ENCODE measurements at places on chromosomes 4 and X.

- DNase-seq: no peak
Observed at GRCh38 chr4:651884-652642, 22.0 kb downstream of the ATP5ME start.

- no peak for DNase-seq
Observed at GRCh38 chr4:173293663-173294062, 40.5 kb downstream of the HMGB2 start.

DNA sequence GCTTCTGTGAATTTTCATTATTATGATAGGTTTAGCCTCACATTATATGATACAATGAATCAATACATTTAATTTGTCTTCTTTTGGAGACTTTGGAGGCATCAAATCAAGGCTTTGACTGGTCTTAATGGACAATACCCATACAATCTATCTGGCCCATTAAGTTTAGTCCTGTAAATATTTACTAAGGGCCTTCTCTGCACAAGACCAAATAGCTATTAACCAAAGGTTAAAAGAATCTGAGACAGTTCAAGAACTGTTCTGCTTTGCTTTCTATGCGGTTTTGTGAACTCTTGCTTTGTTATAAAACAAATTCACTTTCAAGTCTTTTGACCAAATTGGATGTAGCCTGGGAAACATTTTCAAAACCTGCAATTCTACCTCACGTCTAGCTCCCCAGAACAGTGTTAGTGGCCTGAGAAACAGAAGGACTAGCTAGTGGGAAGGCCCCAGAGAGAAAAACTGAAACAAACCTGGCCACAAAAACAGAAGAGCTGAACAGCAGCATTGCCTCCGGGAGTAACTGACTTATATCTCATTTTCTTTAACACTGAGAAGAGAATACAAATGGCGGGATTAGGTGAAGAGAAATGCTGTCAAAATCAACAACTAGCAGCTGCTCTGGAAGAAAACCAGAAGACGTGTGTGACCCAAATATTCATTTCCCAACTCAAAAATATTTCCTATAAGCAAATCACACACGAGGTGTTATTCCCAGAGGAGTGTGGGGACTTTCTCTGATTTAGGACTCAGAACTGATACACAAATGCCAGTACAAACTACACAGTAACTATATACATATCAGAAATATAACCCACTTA is 548 bp downstream of the TLR1 start:
- peak; percentile 81 for DNase-seq

DNA sequence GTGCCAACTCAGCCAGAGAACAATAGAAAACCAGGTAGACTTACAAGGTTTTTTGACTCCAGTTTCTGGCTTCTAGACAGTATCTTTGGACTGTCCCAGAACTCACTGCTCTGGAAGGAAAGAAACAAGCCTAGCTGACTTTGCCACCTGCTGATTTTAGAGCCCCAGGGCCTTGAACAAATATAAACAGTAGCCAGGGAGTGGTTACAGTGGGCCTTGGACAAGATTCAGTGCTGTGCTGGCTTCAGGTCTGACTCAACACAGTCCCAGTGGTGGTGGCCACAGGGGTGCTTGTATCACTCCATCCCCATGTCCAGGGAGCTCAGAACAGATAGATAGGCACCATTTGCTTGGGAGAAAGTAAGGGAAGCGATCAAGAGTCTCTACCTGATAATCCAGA is 694.1 kb upstream of the ADGRL3 start:
- no peak for DNase-seq

DNA sequence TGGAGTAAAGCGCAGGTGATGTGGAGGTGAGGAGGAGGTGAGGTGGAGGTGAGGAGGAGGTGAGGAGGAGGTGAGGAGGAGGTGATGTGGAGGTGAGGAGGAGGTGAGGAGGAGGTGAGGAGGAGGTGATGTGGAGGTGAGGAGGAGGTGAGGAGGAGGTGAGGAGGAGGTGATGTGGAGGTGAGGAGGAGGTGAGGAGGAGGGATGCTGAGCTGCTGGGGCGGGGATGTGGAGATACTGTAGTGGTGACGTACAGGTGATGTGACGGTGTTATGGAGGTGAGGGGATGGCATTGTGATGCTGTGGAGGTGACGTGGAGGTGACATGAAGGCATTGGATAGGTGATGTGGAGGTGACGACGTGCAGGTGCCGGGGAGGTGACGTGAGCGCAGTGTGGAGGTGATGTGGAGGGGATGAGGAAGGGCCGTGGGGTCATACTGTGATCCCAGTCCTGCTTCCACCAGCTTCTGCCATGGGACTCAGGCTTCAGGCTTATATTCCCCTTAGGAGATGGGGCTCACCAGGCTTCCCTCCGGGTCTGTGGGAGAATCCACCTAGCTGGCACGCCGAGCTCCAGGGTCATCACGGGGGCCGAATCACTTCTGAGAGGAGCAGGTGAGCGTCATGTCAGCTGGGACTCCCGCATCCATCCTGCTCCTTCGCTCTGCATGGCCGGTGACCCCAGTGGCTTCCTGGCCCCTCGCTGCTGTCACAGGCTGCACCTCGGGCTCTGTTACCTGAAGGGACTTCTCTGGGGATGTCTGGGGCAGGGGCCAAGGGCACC is 47.9 kb upstream of the GRPEL1 start:
- DNase-seq: no peak

DNA sequence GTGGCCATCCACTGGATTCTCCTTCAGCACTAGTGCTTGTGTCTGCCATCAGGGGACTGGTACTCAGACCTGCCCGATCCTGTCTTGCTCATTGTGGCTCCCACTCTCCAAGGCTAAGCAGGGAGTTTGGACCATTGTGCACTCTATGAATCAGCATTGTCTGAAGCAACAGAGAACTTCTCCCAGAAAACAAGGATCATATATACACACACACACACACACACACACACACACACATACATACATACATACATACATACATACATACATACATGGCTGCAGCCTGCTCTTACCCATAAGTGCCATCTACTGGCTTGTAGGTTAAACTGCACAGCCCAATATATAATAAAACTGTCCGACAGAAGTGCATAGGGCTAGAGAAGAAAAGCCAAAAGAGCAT is 345.3 kb upstream of the LCORL start:
- peak; percentile 16 for DNase-seq

DNA sequence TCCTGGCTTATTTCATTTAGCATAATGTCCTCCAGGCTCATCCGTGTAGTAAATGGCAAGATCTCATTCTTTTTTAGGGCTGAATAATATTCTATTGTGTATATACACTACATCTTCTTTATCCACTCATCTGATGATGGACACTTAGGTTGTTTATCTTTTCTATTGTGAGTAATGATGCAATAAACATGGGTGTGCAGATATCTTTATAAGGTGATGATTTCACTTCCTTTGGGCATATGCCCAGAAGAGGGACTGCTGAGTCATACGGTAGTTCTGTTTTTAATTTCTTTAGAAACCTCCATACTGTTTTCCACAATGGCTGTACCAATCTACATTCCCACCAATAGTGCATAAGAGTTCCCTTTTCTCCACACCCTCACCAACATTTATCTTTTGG is 317.6 kb upstream of the CNKSR2 start:
- peak; percentile 5 for DNase-seq

GRCh38 chr4:15194520-15194919 is 192.2 kb downstream of the CPEB2 start:
- no peak for DNase-seq

GRCh38 chr4:67899096-67899495 is 15.3 kb upstream of the TMPRSS11D start:
- no peak for DNase-seq

DNA sequence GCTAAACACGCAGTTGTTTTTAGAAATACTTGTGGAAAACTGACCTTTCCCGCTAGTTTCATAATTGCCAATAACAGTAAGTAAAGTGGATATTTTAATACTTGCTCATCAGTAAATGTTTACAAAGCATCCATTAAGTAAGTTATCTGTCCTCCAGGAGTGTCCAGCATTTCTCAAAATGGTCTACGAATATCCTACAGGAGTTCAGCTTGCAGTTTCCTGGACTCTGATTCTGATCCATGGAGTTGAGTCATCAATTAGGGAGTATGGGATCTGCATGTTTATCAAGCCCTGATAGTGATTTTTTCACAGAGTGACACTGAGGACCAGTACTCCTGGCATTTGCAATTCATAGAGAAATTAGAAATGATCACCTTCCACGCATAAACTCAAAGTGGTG is 325.2 kb upstream of the AADAT start:
- no peak for DNase-seq

GRCh38 chr4:107853444-107854355 is 29.0 kb downstream of the SGMS2 start:
- DNase-seq: no peak

DNA sequence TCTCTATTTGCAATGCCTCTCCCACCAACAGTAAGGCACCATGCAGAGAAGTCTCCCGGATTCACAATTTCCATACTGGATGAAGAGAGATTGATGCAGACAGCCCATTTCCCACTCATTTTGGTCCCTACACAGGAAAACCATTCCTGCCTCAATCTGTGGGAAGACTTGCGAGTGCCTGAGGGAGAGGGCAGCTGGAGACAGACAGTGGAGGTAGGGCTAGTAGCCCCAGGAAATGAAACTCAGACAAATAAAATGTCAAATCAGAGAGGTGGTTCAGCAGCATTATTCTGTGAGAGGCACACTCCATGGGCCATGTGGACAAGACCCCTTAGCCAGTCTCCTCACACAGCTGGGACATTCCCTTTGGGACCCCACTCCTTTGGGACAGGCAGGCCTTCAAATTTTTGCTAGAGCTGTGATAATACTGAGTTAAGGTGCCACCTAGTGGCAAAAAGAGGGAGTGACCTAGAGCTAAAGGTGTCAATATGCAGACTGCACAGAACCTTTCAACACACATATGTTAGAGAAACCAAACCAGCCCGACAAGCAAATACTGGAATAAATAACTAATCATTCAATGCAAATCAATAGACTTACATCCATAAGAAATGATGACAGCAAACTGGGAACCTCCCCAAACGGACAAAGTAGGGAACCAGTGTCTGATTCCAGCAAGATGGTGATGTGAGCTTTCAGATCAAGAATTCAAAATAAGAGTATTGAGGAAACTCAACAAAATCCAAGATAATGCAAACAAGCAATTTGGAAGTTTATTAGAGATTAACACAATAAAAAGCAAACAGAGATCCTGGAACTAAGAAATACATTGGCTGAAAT is 1865.3 kb upstream of the AGA start:
- DNase-seq: peak; percentile 56

DNA sequence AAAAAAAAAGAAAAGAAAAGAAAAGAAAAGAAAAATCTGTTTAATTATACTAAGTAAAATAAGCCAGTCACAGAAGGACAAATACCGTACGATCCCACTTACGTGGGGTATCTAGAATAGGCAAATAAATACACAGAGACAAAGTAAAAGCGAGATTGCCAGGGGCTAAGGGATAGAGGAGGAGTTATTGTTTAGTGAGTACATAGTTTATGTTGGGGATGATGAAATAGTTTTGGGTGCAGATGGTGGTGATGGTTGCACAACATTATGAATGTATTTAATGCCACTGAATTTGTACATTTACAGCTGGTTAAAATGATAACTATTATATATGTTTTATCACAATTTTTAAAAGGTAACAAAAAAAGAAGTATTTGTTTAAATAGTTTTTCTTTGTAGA is 7.1 kb downstream of the CA5B start:
- no peak for DNase-seq

DNA sequence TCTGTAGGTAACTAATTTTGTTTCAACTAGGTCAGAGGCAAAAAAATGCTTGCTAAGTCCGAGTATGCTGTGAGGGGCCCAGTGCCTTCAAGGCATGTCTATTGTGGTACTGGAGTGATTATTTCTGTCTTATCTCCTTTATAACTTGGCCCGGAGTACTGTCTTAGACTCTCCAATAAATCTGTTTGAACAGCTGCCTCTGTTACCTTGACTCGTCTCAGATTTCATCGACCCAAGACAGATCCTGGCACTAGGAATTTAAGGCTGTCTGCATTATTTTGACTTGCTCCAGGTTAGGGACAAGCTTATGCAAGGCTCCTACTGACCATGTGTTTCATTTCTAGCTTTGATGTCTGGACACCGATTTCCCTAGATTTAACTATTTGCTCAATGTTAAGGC is 41.1 kb upstream of the NKAP start:
- no peak for DNase-seq

DNA sequence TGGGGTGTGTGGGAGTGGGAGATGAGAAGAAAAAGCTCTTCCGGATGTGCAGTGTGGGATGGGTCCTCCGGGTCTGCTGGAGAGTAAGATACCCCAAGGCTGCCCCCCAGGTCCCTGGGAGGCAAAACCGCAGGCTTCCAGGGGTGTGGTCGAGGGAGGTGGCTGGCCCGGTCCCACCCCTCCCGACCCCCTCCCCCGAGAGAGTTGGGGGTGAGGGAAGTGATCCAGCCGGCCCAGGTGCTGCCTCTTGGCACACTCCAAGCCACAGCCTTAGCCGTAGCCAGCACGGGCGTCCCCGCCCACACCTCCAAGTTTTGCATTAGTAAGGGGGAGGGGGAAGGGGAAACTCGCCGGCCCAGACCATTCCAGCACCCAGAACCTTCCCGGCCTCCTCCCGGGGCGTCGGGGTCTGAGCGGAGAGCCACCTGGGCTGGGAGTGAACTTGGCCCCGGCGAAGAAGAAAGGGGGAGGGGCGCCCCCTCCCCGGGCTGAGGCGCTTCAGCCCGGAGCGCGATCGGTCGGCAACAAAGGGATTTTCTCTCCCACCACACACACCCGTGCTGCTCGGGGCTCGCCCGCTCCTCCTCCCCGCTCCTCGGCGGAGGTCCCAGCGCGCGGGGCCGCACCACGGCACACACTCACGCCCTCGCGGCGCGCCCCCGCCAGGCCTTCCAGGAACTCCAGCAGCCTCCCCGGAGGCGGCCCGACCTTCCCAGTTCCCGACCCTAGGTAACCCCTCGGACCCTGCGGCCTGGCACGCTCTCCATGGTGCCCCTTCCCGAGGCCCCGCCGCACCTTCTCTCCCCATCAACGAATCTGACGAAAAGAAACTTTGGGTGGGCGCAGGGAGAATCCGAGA is 14.4 kb downstream of the BCOR start:
- DNase-seq: no peak

- DNase-seq: no peak
Observed at GRCh38 chr4:142493255-142494110, 352.6 kb downstream of the INPP4B start.

Measured in activated CD4-positive, alpha-beta T cell treated with anti-CD3 and anti-CD28 coated beads, Interleukin-2, Interleukin-6, amounts not matched to agents 100 ng/mL and 50 ng/mL, durations not matched to agents 16 hours and 8 hours (primary cell).